ENCODE measurements at places on chromosomes 2 and 18. TPM values are rescaled to one million over a fixed set of nuclear protein-coding genes. Genes with fewer than 3 reads are reported as not detected.

The TM4SF20 gene
- total RNA-seq, result 0.23 TPM

The CERKL gene
- not detected for total RNA-seq

The BBS5 gene
- 2.3 TPM for total RNA-seq

The BCL11A gene
- total RNA-seq, result 0.08 TPM

The EVX2 gene
- not detected for total RNA-seq

The DSEL gene
- 30.7 TPM for total RNA-seq

The ANKRD30B gene
- total RNA-seq, result 0.23 TPM

The TMEM127 gene
- total RNA-seq, result 13.9 TPM
